ENCODE measurements at places on chromosomes 6 and 20.

DNA sequence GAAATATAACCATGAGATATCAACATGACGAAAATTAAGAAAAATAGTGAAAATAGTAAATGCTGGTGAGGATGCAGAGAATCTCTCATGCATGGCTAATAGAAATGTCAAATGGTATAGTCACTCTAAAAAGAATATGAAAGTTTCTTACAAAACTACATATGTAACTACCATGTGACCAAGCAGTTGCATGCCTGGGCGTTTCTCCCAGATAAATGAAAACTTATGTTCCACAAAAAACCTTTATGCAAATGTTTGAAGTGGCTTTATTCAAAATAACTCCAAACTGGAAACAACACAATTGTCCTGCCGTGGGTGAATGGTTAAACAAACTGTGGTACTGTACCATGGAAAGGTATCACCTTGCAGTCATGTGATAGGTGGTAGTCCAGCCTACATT is 112.4 kb downstream of the HDGFL1 start:
- no peak for DNase-seq

GRCh38 chr6:11277275-11278206 is 45.1 kb upstream of the NEDD9 start:
- DNase-seq: no peak

DNA sequence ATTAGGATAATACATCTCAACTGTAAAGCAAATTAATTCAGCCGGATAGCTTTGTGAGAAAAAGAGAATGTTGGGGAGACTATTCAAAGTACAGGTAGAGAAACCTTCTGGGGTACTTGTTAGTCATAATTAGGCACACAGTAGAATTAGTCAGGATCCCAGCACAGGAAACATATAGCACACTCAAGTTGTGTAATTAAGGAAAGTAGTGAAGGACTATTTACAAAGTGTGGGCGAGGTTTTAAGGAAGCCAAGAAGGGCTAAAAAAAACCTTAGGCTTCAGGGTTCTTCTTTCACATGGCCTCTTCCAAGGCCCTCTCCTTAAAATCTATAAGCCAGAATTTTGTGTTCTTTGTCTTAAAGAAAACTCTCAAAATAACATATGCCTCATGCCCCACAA is 126.7 kb downstream of the RTN4IP1 start:
- DNase-seq: no peak

DNA sequence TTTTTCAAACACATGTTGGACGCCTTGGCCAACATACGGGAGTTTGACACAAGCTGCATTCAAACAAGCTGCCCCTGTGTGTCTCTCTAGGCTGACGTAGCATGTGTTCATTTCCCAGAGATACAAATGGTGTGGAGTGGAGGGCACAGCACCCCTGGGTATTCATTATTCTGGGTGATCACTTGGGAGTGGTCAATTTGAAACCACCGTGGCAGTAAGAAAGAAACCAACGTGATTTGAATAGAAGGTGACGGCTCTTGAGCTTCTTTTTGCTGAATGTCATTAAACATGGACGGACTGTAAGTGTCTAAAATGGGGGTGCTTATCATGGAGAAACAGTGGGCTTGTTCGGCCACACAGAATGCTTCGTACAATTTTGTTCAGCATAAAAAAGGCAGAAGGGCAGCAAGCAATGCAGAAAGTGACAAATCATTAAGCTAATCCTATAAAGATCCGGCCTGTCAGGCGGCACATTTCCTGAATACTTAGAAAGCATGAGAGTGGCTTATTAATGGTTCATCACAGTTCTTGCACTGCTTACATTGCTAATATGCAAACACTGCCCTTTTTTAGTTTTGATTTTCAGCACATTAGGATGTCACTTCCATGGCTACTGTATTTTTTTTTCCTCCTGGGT is 1261.9 kb upstream of the CITED2 start:
- DNase-seq: no peak
